ENCODE measurements at places on chromosomes 1 and 21.

DNA sequence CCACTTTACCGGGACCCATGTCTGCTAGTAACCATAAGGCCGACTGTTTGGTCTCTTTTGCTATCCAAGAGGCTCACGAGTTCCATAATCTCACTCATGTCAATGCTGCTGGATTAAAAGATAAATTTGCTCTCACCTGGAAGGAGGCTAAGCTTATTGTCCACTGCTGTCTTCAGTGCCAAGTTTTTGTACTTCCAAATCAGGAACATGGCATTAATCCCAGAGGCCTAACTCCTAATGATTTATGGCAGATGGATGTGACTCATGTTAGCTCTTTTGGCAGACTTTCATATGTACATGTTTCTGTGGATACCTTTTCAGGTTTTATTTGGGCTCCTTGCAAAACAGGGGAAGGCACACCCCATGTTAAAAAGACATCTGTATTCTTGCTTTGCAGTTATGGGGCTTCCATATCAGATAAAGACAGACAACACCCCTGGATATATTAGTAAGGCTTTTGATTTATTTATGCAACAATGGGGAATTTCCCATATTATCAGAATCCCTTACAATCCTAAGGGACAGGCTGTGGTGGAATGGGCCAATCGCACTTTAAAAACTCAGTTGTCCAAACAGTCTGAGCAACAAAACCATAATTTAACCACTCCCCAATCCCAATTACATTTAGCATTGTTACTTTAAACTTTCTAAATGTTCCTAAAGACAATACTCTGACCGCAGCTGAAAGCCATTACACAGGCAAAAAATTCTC is 162.7 kb downstream of the IER5 start:
- DNase-seq, result peak; percentile 90

GRCh38 chr1:53581476-53581875 is 122.3 kb downstream of the DMRTB1 start:
- DNase-seq, result no peak

DNA sequence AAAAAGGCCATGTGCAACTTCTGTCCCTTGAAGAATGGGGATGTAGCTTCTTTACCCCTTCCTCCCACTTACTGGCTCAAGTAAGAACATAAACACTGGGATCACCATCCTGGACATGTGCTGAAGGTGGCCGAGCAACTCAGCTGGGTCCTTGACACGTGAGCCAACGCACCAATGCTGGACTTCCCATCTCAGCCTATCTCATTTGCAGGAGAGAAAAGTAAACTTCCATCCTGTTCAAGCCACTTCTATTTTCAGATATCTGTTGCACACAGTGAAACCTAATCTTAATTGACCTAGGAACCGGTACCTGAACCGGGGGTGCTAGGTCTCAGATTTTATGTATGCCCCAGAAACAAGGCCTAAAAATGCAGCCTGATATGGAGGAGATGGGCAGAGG is 75.3 kb downstream of the HLCS start:
- DNase-seq, result no peak

GRCh38 chr1:181206979-181207790 is 118.7 kb downstream of the IER5 start:
- no peak for DNase-seq

- no peak for DNase-seq
Measured at GRCh38 chr1:213017447-213018273, 2.0 kb upstream of the ANGEL2 start.

- no peak for DNase-seq
Measured at GRCh38 chr1:171940368-171940767, 99.1 kb downstream of the DNM3 start.

- no peak for DNase-seq
Measured at GRCh38 chr1:4931486-4931885, 277.1 kb downstream of the AJAP1 start.

- DNase-seq, result no peak
Measured at GRCh38 chr1:39540504-39541031, 36.0 kb downstream of the PABPC4 start.

DNA sequence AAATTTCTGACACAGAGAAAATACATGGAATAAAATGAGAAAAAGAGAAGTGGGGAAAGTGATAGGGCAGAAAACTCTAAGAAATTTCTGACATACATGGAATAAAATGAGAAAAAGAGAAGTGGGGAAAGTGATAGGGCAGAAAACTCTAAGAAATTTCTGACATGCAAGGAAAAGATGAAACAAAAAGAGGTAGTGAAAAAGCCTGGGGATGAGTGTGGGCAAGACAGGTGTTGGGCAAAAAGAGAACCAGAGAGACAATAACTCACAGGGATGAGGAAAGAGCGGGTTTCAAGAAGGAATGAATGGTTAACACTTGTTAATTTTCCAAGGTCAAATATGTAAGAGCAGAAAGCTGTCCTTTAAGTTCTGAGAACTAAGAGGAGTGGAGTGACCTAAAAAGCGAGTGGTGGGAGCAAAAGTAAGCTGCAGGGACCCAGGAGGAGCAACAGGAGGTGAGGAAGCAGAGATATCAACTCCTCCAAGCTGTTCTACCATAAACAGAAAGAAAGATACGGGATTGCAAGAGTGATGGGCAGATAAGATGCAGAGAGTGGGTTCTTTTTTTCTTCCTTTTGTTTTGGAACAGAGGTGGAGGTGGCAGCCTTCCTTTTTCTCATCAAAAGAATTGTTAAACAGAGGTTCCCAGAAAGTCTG is 29.9 kb upstream of the EXO1 start:
- DNase-seq, result no peak

DNA sequence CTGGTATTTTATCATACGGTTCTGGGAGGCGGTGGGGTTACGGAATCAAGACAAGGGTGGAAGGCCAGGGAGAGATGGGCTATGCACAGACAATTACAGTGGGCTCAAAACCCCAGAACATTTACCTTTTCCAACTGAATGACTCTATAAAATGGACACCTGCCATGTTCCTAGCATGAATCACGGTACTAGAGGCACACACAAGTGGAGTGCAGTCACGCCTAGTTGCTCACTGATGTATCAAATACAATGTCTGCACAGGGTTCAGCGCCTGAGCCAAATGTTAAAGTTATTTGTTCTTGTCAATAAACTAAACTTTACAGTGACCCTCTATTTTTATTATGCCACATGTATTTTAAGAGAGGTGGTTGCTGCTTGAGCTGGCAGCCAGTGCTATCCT is 121.4 kb downstream of the ATG4C start:
- peak; percentile 81 for DNase-seq

DNA sequence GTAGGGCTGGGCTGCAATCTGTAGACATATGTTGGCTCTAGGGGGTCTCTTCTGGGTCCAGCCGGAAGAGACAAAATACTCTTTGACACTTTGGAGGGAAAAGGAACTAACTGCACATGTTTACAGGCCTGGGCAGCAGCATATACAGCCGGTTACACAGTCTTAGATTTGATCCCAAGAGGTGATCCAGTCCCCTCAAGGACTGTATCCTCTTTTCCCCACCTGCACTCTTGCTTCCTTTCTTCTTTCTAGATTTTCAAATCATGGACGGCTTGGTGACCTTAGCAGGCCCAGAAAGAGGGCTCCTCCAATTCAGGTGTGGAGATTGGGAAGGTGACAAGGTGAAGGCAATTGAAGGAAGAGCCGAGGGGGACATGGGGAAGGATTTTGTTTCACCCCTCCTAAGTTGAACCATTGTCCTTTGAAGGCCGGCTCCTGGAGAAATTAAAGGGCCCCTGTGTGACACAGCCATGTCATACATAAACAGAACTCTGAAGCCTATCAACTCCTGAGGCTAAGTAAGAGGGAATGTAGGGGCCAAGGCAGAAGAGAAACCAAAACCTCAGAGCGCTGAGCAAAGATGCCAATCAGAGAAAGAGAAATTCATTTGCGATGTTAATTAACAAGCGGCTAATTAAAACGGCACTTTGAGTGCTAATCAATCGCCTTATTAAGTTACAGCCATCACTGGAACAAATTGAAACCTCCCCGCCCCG is 5.9 kb upstream of the BARHL2 start:
- no peak for DNase-seq

GRCh38 chr1:59218521-59219236 is 78.2 kb upstream of the FGGY start:
- DNase-seq, result no peak

GRCh38 chr1:36883315-36883949 is 150.9 kb downstream of the GRIK3 start:
- DNase-seq, result no peak

DNA sequence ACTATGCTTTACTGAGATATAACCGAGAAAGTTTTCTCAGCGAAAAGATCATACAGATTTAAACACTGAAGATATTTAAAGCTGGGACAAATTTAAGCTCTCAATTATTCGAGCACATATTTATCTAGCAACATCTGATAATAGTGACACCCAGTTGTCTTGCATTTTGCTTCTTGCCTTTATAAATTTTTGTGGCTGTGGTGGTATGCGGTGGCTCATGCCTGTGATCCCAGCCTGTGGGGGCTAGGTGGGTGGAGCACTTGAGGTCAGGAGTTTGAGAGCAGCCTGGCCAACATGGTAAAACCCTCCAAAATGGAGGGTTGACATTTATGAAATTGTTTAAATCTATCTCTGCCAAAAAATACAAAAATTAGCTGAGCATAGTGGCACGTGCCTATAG is 312.2 kb downstream of the SPATA17 start:
- DNase-seq, result no peak

GRCh38 chr1:59378621-59379370 is 81.9 kb downstream of the FGGY start:
- no peak for DNase-seq

GRCh38 chr1:115165776-115166175 is 76.5 kb upstream of the TSPAN2 start:
- DNase-seq, result no peak

DNA sequence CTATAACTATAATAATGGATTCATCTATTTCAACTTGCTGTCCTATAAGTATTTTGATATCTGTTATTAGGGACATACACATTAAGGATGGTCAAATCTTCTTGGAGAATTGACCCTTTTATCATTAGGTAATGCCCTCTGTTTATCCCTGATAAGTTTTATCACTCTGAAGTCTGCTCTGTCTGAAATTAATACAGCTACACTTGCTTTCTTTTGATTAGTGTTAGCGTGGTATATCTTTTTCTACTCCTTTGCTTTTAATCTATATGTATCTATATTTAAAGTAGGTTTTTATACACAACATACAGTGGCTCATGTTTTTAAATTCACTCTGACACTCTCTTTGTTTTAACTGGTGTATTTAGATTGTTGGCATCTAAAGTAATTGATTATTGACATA is 69.9 kb upstream of the EXO1 start:
- no peak for DNase-seq

DNA sequence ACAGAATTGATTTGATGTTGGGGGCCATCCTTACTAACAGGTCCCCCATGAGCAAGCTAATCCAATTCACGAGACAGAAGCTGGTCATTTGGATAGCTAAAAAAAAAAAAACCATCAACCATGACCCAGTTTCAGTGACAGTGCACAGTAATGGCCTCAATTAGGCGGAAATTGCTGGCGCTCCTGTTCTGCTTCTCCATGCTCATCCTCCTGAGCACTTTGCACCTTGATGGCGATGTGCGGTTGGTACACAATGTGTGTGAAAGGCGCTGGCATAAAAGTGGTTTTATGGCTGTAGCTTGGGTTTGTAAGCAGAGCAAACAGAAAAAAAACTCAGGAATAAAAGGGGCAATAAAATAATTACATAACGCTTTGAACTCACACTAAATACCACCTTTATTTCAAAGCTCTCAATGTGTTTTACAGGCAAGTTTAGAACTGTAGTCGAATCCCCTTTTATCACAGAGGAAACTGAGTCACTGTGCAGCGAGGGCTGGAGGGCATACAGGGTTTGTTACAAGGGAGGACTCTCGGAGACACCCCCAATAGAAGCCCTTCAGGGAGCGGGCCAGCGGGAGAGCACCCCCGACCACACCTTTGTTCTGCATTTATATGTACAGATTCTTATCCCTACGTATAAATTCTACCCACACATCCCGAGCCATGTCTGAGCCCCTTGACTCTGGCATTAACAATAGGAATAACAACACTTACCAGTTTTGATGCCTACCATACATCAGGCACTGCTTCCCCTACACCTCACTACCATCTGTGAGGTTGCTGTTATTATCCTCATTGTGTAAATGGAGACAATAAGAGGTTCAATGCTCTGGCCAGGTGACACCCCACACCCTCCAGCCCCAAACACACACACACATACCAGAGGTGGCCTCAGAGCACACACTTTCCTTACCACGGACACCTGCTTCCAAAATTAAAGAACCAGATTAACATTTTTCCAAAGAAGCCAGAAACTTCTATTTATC is 213.5 kb upstream of the IRF2BP2 start:
- peak; percentile 4 for DNase-seq

- no peak for DNase-seq
Measured at GRCh38 chr1:199279067-199279466, 640.2 kb downstream of the PTPRC start.
